ENCODE measurements at places on chromosomes 11 and 22.

- DNase-seq = no peak
Observed at GRCh38 chr22:39146256-39147101, 6.0 kb downstream of the CBX7 start.

DNA sequence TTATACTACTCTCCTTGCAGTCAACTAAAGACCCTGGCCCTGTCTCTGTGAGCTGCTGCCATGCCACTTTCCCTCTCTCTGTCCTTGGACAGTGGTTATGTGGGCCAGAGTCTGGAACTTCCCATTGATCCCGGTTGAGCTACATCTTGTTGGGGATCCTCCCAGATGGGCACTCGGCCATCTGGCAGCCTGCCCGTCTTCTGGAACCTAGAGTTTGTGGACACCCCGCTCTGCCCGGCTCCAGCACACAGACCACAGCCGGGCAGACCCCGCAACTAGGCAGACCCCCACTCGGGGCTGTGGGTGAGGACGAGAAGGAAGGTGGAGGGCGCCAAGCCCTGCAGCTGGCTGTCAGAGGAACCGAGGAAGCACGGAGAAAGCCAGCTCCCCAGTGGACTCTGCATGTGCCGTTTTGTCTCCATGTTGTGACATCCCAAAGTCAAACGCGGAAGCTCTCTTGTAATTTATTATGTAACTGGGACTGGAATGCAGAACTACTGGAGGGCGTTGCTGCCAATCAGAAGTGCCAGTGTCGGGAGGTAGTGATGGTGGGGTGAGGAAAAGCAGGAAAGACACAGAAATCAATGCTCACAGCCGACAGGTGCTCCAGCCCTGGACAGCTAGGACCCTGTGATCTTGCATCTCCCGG, 207.7 kb downstream of the CEP164 start:
- no peak for DNase-seq

- no peak for DNase-seq
Observed at GRCh38 chr22:35611891-35612576, 5.1 kb downstream of the MB start.

GRCh38 chr11:64367931-64368672, 9.1 kb downstream of the RPS6KA4 start:
- DNase-seq = no peak

- DNase-seq = no peak
Observed at GRCh38 chr11:33185756-33186155, 24.5 kb upstream of the CSTF3 start.

DNA sequence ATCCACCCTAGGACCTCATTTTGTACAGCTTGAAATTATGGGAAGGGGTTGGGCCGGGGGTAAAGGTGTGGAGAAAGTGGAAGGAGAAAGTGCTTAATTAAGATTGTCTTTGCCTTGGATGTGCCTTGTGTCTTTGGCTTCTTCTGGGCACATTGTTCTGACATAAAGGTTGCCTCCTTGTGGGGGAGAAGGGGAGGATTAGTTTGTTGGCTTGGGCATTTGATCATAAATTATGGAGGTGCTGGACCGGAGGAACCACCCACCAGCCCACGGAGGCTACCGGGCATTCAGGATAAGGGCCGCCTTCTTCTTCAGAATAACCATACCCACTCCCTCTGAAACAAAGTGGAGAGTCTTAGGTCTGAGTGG, 1.3 kb downstream of the PAFAH1B2 start:
- DNase-seq = no peak

DNA sequence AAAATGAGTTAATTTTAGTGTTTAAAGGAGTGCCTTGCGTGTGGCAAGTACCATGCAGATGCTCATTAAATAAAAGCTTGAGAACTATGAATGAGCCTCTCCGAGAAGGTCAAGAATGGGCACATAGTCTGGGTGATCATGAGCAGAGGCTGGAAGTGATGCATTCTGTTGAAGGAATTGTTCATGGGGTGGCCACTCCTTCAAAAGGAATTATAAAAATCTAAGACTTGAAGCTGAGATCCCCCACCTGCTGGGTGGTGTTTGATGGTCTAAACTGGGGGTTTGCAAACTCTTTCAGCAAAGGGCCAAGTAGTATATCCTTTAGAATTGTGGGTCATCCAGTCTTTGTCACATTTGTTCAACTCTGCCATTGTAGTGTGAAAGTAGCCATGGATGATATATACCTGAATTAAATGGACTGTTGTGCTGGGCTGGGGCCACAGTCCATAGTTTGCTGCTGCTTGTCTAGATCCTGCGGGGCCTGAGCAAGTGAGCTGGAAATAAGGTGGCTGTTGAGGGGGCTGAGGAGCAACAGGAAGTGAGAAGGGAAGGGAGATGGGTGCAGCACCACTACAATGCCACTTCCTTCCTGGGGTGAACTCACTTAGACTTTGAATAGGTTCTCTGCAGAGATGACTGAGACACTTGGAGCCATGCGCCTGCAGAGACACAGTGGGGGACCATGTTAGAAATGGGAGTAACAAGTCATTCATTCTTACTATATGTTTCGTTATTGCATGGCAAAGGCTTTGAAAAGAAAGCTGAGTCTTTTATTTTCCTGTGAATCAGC, 179.0 kb downstream of the SNX19 start:
- DNase-seq = no peak

DNA sequence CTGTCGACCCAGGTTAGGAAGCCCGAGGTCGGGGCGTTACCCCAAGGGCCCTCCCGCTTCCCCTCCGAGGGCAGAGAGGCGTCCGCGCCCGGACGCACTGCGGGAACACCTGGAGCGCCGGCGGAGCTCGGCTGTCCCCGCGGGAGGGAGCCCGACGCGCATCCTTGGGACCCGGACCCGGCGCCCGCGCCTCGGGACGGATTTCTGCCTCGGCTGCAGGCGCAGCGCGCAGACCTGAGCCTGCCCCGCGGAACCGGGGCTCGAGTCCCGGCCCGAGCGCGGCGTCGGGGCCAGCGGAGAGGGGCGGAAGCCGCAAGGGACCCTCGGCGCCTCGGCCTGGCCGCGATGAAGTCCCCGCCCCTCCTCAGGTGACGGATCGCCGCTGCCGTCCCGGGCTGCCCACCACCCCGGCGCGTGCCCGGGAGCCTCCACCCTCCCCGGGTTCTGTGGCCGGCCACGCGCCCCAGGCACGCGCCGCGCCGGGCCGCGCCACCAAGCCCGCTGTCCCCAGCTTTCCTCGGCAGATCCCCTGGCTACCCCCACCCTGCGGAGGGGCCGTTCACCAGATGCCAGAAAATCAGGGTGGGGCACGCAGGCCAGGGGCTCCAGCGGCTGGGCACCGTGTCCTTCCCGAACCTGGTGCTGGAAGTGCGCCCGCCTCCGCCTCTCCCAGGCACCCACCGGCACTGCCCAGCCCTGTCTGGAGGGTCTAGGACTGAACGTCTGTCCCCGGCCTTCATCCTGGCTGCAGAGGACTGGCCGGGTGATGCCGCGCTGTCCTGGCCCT, 410 bp downstream of the GLB1L3 start:
- no peak for DNase-seq

DNA sequence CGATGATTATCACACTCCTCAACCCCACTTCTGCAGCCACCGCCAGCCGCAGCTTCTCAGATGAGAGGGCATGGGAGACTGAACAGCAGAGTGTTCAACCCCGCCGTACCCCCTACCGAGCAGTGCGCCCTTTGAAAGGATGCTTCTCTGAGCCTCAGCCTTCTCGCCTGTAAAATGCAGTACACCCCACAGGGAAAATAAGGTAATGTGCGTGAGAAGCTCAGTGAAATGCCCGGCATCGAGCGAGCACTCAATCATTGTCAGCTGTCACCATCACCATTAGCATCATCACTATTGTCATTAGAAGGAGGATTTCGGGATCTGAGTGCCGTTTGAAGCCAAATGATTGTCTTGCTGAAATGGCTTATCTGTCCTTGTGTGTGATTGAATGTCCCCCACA, 13.6 kb downstream of the TRIM29 start:
- DNase-seq = no peak

DNA sequence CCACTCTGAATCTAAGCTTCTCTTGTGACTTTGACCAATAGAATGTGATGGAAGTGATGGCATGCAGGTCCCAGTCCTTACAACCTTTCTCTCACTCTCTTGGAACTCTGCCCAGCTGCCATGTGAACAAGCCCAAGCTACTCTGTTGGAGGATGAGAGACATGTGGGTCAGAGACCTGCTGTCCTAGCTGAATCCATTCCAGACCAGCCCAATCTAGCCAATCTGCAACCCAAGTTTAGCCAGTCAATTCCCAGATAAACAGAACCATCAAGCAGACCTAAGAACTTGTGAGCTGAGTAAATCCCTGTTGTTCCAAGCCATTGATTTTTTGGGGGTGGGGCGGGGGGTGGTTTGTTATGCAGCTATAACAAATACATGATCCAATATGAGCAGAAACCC, 69.2 kb upstream of the GRK3 start:
- DNase-seq = no peak

DNA sequence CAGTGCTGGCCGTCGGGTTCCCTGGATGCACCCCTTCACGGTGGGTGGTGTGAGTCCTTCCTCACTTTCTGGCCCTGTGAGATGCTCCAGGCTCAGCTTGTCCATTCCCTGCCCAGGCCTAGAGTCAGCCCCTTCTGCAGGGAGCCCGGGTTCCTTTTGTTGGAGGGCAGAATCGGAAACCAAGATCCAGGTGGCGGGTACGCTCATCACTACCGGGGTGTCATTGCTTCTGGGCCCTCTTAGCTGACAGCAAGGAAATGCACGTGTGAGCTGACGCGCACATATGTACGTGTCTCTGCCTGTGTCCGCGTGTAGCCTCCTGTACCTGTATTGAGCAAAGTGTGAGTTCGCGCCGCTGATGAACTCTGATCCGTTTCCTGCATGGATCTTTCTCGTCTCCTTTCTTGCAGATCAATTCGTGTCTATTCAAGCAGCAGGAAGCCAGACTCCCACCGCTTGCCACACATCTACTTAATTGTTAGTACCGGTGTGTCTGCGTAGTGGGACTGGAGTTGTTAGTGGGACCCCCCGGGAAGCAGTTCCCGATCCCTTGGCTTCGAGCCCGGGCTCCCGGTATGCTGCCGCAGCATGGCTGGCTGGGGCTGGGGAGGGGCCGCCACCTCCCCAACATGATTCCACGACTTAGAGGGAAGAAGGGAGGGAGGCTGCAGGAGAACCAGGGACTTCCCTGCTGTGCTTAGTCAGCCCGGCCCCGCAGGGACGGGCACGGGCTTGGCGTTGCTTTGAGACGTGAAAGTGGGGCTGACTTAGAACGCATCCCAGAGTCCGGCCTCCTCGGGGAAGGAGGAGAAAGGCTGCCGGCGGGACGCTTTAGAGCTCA, 35.9 kb upstream of the GRAMD4 start:
- no peak for DNase-seq

DNA sequence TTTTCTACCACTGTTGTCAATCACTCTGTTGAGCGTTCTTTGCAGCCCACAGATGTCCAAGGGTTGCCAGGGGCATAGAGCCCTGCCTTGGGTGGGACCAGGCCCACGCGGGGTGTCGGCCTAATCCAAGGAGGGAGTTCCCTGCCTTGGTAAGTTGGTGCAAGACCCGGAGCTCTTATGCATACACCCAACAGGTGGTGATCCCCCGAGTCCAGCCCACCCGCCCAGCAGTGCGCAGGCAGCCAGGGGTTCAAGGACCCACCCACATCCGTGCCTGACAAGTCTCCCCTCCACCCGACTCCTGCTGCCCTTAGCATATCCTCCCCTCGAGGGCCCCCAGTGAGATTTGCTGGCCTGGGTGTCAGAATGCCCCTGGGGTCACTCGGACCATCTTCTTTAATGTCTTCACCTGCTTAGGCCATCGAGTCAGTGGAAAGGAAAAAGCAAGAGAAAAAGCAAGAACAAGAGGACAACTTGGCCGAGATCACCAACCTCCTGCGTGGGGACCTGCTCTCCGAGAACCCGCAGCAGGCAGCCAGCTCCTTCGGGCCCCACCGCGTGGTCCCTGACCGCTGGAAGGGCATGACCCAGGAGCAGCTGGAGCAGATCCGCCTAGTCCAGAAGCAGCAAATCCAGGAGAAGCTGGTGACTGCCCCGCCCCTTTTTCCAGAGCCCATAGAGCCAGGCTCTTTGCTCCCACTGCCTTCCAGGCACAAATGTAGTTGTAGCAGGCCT, 12.2 kb downstream of the RIBC2 start:
- DNase-seq = no peak

- DNase-seq = no peak
Observed at GRCh38 chr11:134478611-134479010, 66.6 kb upstream of the B3GAT1 start.

GRCh38 chr11:117686711-117687110, 110.3 kb downstream of the DSCAML1 start:
- DNase-seq = no peak

DNA sequence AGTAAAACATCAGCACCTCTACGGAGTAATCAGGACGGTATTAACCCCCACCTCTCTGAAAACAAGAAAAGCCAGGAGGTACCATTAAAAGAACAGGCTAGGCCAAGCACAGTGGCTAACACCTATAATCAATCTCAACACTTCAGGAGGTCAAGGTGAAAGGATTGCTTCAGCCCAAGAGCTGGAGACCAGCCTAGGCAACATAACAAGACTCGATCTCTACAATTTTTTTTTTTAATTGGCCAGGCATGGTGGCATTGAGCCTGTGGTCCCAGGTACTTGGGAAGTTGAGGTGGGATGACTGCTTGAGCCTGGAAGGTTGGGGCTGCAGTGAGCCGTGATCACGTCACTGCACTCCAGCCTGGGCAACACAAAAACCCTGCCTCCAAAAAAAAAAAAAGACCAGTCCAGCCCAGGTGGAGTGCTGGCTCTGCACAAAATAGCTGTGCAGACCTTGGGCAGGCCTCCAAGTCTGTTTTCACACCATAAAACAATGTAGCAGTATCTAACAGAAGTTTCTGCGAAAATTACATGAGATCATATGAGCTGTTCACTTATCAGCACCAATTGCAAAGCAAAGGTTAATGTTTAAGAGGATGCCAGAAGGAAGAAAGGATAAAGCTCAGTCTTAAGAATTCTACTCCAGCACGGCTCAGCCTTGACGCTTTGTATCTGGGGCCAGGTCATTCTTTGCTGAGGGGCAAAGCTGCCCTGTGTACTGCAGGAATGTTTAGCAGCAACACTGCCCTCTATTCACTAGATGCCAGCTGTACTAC, 14.8 kb downstream of the CHKA start:
- no peak for DNase-seq

DNA sequence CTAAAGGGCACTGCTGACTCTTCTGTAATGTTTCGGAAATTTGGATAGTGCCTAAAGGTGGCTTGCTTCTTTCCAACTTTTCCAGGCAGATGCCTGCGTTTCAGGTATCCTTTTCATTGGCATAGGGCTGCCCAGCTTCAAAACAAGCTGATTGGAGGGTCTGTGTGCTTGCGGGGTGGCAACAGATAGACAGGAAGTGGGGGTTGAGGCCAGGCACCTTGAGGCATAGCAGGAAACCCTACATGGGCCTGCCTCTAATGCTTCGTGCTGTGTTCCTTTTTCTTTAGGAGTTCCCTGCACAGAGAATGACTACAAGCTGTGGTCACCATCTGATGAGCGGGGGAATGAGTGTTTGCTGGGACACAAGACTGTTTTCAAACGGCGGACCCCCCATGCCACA, 92.2 kb upstream of the SORL1-AS1 start:
- no peak for DNase-seq

DNA sequence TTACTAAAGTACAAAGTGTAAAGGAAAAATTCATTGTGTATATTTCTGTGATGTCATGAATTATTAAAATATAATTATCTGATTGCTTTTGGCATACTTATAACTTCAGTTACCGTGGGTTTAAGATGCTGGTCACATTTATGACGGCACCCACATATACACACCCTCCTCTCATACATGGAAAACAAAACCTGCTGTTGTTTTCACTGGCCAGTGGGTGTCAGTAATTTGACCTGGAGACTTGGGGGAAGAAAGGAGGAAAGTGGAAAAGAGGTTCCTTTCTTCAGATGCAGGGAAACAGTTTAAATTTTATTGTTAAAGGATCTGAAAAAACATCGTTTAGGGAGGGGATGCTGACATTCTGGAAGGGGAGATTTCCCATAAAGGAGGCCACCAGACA, 742 bp upstream of the BBOX1 start:
- no peak for DNase-seq
